Muscle of leg (tissue), 16 donors: ENCODE measurements at places on chromosomes 4 and X.

DNA sequence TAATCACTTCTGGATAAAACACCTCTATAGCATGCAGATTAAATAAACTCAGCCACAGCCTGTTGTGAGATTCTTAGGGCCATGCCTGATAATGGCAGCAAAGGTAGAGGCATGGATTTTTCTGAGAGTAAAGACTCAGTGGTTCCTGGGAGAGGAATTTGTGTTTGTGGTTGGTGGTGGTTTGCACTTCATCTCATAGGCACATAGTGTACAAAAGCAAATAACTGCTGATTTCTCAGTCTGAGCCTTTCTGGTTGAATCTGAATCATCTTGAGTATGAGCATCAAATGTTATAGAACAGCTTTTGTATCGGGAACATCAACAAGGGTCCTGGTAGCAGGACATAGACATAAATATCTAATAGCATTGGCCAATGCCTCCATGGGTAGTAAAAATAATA is 274.3 kb downstream of the FRMPD4 start:
- no peak for DNase-seq

- DNase-seq, result peak; percentile 18
These were observed 40.4 kb upstream of the PAPSS1 start for GRCh38 chr4:107760281-107760947.

GRCh38 chr4:146049802-146050201 is 111.2 kb upstream of the ZNF827 start:
- DNase-seq, result no peak

DNA sequence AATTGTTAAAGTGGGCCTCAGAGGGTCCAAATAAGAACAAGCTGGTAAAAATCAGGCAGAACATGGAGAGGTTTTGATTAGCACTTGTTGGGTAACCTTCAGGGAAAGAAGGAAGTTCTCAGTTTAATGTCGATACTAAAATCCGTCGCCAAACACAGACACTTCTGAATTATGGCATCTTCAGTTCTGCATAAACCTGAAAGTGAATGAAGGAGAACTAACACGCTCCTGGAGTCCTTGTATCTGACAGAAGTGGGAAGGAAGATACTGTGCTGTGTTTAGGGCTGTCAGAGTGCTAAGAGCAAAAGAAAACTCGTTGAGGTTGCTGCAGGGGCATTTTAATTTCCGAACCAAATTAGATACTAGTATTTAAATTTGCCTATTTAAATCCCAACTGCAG is 106.2 kb downstream of the TMA16 start:
- peak; percentile 19 for DNase-seq

DNA sequence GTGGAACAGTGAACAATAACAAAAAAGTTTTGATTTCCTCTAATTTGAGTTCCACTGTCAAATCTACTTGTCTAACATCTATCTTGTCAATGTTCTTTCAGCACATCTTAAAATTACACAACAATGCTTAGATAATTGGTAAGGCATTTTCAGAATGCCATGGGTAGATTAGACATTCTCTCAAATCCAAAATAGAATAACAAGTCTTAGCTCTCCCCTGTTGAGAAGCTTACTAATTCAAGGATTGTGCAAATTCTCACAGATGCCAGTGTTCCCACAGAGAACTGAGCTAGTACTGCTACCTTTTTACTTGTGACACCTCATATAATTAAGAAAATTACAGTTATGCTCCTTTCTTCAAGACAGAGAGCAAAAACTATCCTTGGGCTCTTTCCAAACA is 2442.0 kb downstream of the PCDH7 start:
- no peak for DNase-seq

GRCh38 chr4:5845035-5845905 is 47.6 kb downstream of the CRMP1 start:
- DNase-seq, result no peak

DNA sequence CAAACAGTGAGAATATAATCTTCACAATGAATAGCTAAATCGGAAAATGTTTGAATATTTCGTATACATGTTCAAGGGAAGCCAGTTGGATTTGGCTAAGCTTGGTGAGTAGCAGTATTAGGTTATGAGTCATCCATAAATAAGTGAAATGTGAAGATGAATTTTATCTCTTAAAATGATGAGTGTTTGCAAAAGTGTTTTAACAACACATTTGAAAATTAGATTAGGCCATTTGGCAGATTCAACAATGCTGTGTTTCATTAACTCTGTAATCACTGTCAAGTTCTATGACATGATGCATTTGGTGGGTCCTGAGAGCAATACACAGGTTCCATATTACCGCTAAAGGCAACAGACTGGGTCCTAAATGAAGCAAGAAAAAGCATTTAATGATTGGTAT is 301.9 kb upstream of the PRPS2 start:
- DNase-seq, result no peak

DNA sequence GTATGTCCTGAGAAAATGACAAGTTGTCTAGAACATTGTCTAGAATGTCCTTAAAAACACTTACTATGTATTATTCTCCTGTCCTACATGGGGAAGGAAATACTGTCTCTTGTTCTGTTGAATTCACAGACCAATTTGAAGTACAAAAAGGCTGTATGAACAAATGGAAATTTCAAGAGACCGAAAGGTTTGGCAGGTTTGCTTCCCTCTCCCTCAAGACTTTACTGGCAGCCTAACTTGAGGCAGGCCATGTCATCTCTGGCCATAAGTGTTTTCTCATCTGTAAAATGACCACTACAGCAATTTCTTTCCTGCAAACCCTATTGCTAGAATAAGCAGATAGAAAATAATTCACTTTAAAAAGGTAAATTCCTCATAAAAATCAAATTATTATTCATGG is 191.2 kb upstream of the BMP3 start:
- peak; percentile 95 for DNase-seq

- DNase-seq, result no peak
These were observed 13.8 kb downstream of the TMEM175 start for GRCh38 chr4:946103-946450.

DNA sequence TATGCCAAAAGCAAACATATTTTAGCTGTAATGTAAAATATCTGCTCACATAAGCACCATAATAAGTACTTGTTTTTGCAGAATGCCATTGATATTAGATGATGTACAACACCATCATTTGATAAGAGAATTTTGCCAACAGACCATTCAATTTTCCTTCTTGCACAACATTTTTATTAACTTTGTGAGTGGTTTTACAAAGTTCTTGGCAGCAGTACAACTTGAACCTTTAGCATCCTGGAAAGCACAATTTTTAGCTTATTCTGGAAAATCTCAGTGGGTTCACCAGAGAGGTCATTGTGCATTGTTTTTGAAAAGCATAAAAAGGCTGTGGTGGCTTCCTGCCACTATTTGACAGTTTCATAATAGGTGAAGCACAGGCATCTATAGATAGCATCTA is 26.4 kb upstream of the REPS2 start:
- peak; percentile 75 for DNase-seq

DNA sequence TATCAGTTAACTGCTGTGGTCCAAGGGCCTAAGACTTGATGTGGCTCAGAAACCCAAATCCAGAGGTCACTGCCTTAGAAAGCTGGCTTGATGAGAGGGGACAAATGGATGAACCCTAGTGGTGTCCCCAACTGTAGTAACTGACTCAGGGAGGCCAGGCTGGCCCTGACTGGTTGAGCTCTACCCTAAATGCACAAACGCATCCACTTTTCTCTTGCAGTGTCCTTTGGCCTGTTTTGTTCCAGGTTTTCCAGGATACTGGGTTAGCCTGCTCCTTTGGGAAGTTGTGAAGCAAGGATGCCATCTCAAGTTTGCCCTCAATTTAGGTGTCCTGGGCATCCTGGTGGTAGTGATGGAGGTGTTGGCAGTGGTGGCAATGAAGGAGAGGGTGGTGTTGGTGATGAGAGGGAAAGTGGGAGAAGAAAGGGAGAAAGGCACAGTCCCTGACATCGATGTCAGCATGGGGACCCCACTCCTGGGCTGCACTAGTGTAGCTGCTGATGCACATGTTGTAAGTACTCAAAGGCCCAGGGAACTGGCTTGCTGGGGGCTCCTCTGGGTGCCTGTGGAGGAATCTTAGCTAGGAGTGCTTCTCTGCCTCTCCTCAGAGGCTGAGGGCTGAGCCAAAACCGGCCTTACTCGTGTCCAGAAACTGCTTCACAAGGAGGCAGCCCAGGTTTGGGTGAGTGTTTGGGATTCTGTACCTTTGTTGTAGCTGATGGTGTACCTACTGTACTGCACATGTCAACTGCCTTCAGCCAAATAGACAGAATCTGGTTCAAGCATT is 2.9 kb upstream of the HAND2 start:
- no peak for DNase-seq

- DNase-seq, result no peak
These were observed 15.9 kb upstream of the XKRX start for GRCh38 chrX:100944601-100945000.

- DNase-seq, result peak; percentile 51
These were observed 25.0 kb downstream of the TACC3 start for GRCh38 chr4:1746265-1746691.

DNA sequence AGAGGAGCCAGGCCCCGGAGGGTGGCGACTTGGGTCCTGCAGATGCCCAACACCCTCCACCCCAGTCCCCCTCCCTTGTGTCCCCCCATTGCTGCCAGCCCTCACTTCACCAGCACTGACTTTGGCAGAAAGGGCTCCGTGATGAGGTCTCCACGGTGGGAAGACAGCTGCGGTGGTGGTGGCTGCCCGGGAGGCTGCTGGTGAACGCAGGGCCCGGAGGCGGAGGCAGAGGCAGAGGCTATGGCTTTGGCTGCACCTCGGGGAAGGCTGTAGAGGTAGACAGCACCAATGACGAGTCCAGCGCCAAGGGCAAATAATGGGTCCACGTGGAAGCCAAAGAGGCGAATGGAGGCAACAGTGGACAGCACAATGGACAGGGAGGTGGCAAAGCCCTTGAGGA is 6.8 kb downstream of the SLC35A2 start:
- no peak for DNase-seq

DNA sequence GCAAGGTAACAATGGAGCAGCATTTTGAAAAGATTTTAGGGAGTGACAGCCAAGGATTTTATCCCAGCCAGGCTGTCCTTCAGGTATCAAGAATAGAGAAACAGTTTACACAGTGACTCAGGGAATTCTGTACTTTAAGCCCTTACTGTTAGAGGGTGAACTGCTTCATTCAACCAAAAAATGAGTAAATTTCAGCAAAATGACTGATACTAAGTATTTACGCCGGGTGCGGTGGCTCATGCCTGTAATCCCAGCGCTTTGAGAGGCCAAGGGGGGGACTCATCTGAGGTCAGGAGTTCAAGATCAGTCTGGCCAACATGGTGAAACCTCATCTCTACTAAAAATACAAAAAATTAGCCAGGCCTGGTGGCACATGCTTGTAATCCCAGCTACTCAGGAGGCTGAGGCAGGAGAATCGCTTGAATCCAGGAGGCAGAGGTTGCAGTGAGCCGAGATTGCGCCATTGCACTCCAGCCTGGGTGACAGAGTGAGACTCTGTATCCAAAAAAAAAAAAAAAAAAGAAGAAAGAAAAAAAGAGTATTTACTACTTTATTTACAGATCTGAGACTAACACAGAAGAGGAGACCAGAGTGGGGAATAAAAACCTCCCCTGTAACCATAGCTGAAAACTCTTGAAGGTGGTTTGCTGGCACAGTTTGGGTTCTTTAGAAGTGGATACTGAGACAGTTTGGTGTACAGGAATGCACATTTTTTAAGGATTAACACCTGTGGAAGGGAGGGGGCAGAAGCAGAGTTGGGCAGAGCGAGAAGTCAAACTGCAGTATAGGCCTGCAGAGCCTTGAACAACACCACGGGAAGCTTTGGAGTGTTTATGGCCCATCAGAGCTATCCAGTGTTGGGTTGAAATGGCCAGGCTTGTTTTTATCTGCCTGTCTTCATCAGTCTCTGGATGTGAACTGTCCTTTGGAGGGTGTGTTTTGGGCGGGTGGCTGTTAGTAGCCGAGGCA is 40.5 kb downstream of the TMEM131L start:
- no peak for DNase-seq

GRCh38 chr4:89109841-89110540 is 1.3 kb upstream of the TIGD2 start:
- peak; percentile 54 for DNase-seq

DNA sequence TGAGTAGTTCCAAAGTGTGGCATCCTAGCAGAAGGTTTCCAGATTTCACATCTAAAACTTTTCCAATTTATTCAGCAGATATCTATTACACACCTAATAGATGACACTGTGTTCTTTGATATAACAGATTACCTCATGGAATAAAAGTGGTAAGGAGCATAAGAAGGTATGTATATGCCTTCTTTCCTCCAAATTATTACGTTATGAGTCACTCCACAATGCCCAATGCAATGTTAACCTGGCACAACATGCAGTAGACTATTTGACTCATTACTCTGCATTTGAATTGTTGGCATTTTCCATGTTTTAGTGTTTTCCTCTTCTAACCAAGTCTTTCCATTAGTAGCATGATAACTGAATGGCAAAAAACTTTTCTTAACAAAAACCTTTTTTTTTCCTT is 383.6 kb downstream of the ADGRL3 start:
- DNase-seq, result no peak

DNA sequence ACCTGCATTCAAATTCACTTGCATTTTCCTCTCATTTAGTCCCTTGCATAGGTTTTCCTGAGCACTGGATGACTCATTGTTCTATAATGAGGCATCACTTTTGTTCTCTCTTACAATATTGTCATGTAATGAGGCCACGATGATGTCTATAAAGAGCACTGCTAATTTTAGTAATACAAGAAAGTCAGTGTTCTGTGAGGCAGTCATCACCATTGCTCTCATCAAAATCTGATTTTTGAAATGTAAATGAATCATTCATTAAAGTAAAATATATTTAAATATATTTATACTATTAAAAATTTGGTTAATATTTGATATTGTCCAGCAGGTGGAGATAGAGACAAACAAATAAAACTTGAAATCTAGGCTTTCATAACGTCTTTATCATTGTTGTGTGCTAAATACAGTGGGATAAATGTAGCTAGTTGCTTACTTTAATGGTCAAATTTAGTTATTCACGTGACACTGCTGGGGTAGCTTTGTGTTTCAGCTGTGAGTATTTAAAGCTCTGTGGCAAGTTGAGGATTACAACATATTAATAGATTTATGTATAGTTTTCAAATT is 15.4 kb downstream of the HMGB2 start:
- peak; percentile 49 for DNase-seq

GRCh38 chr4:170979736-170980135 is 833.5 kb upstream of the GALNTL6 start:
- peak; percentile 49 for DNase-seq

DNA sequence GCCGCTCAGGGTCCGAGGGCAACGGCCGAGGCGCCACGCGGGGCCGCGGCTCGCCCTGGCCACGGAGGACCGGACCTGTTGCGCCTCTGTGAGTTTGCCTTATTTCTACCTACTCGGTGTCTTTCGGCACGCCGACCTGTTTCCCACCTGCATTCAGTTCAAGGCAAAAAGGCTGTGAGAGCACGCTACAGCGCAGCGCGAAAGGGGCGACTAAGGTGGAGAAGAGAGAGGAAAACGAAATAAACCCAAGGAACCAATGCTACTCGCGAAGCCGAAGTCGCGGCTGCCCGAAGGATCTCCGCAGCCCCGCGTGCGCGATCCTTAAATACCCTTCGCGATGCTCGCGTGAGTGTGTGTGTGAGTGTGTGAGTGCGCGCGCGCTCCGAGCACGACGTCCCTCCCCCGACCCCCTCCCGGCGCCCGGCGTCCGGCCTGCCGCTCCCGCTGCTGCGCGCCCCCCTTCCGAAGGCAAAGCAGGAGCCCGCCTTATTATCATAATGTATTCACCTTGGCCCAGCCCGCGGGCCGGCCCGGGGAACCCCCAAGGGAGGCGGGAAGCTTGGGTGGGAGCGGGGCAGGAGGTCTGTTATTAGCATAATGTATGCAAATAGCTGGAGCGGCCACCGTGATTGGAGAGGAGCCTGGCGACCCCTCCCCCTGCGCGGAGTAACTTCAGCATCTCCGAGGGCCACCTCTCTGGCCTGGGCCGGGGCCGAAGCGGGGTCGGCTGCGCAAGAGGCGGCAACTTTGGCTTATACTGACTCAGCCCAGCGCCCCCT is at the start of gene COL25A1:
Gene COL25A1, minus strand, starts transcription at position 298 of the 779 bp plus-strand sequence.
- DNase-seq, result peak; percentile 83

GRCh38 chr4:176482972-176483371 is 163.2 kb downstream of the SPCS3 start:
- no peak for DNase-seq
